ENCODE measurements at places on chromosomes 3 and 15.
A peak's percentile ranks its signal among the peaks of the same experiment; 100 is the strongest.

DNA sequence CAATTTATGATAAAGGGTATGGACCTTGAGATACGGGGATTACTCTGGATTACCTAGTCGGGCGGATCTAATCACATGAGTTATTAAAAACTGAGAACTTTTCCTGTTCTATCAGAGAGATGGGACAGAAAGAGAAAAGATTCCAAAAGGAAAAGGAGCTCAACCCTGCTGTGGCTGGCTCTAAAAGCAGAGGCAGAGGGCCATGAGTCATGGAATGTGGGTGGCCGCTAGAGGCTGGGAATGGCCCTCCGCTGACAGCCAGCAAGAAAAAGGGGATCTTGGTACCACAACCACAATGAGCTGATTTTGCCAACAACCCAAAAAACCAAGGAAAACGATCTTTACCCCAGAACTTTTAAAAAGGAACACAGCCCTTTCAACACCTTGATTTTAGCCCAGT is 210.0 kb downstream of the MAGI1 start:
- no peak for DNase-seq

DNA sequence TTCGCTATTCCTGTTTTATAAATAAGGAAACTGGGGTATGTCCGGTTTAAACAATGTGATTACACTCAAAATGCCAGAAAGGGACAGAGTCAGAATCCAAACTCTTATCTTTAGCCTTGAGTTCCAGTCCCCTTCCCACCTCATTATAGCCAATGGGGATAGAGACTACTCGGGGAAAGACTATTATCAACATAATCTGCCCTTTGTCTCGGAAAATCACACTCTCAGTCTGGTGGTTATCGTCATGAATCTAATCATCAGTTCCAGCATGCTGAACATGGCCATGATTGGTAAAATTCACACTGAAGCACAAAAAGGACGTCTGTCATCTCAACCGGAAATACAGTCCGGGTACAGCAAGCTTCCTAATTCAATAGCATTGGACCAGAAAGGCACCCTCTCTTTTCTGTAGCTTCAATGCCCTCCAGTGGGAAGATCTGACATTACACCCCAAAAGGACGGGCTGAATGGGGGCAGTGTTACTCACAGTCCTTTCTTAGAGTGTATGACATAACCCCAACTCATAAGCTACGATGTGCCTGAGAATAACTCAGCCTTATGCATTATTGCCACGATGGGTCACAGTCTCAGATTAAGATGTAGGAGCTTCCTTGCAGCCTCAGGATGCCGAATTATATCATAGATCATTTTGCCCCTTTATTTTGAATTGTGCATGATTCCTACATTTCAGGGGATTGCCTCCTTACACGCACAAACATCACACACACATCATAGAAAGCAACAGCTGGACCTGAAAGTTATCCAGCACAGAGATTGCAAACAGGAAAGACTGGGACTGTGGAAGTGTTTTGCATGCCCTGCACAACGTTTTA is 390.4 kb upstream of the LMCD1 start:
- peak; percentile 47 for DNase-seq

DNA sequence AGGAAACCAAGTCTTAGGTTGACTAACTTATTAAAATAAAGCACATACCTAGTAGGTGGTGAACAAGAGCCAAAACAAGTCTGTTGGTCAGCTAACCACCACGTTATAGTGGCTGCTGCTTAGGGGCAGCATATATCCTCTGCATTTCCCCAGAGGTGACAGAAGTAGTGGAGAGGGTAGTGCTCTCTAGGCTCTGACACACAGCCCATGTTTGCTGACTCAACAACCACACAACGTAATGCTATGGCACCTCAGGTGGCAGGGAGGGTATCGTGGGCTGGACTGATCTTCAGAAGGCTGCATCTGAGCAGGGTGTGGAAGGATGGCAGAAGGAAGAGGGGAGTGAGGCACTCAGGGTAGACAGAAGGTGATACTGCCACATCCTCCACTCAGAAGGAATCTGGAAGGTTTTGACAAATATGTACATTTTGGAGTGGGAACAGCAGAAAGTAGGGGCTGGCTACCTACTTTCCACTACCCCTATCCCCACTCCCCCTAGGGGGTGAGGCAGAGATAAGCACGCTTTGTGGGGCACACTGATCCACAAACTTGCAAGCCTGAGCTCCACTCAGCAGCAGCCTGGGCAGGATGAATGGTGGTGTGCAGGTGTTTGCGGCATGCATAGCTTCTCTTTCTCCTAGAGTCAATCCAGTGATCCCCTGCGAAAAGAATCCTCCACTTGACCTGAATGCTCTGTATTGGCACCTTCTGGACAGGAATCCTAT is 178.1 kb downstream of the RORA start:
- DNase-seq, result no peak

GRCh38 chr3:43627360-43627759 is 5.5 kb upstream of the ANO10 start:
- DNase-seq, result no peak

GRCh38 chr3:149541091-149541491 is 66.6 kb downstream of the TM4SF4 start:
- DNase-seq, result no peak

- DNase-seq, result no peak
Observed at GRCh38 chr3:32340611-32341365, 50.9 kb upstream of the CMTM7 start.

GRCh38 chr3:8458711-8459110 is 42.9 kb upstream of the LMCD1 start:
- DNase-seq, result no peak

- no peak for DNase-seq
Observed at GRCh38 chr3:107710851-107711250, 188.1 kb downstream of the BBX start.

- no peak for DNase-seq
Observed at GRCh38 chr3:27719314-27720003, 2.7 kb downstream of the EOMES start.

DNA sequence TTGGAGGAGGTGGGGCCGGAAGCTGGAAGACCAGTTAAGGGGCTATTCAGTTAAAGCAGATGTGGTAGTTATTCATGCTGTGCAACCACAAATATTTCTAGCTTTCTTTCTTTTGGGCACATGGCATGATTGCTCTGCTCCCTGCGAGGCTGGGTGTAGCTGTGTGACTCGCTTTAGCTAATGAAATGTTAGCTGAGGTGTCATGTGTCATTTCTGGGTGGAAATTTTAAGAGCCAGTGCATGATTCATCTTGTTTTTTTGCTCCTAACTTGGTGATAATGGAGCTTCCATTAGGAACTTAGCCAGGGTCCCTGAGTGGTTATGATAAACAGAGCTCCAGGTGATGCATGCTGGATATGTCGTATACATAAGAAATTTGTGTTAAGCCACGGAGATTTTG is 300.6 kb downstream of the SATB1 start:
- DNase-seq, result no peak

DNA sequence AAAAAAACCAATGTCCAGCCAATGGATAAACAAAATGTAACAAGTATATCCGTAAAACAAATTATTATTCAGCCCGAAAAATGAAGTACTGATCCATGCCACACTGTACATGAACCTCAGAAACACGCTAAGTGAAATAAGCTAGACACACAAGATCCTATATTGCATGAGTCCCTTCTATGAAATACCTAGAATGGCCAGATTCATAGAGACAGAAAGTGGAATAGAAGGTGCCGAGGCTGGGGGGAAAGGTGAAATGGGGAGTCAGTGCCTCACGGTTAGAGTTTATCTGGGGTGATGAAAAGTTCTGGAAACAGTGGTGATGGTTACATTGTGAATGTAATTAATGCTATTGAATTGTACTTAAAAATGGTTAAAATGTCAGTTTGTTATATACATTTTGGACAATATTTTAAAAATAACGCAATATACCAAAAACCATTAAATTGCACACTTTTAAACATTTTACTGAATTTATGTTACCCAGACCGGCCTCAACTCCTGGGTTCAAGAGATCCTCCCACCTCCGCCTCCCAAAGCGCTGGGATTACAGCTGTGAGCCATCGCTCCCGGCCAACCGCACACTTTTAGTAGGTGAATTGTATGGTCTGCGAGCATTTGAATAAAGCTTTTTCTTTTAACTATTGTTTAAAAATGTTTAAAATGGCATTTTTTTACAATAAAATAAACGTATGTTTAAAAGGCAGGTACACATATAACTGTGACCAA is 2.1 kb downstream of the RNF168 start:
- DNase-seq, result no peak

DNA sequence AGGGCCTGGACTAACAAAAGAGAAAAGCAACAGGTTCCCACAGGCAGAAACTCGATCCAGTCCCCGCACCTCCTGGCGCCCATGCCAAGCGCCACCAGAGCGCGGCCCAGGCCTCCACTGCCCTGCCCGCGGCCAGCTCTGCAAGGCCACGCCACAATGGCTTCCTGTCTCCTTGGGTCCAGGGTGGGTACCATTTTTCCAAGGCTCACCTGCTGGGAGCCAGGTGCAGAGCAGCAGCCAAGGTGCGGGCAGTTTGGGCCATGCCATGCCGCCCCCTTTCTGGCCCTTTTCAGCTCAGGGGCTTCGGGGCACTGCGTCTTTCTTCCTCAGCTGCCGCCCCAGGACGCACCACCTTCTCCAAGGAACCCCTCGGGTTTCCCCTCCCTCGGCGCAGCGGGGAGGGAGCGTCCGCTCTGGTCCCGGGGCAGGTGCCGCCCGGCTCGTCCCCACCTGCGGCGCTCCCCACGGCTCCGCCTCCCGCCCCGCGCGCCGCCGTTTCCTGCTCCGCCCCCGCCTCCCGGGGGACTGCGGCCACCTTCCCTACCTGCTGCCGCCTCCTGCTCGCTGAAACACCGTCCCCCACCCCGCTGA is at the start of gene ILDR1:
ILDR1 (minus strand) TSS at position 437 of the 591 bp plus-strand sequence; CDS start at position 267, 170 bp downstream.
- DNase-seq, result no peak

- DNase-seq, result no peak
Observed at GRCh38 chr3:74897006-74897405, 282.5 kb upstream of the CNTN3 start.

DNA sequence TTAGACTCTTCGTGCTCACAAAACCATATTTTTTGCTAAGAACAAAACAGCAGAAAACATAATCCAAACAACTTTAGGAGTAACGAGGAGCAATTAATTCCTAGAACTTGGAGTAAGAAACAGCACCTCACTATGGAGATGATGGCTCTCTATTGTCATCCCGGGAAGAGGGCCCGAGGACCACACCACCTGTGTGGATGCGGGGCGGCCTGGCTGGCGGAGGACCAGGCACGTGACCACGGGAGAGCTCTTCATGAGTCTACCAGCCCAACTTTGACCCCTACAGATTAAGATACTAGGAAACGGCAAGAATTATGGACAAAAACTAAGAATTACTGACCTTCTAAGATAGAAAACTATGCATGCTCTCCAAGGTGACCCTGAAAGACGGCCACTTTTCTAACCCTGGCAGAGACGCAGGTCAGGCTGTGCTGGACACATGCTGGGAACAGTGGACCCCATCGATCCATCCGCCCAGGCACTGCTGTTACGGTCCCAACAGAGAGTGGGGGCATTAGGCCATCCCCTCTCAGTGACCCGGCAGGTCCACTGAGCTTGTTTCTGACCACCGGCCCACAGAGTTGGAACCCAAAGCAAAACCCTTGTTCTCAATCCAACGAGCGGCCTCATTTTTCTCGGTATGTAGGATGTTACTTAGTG is 13.1 kb upstream of the OCA2 start:
- DNase-seq, result no peak

DNA sequence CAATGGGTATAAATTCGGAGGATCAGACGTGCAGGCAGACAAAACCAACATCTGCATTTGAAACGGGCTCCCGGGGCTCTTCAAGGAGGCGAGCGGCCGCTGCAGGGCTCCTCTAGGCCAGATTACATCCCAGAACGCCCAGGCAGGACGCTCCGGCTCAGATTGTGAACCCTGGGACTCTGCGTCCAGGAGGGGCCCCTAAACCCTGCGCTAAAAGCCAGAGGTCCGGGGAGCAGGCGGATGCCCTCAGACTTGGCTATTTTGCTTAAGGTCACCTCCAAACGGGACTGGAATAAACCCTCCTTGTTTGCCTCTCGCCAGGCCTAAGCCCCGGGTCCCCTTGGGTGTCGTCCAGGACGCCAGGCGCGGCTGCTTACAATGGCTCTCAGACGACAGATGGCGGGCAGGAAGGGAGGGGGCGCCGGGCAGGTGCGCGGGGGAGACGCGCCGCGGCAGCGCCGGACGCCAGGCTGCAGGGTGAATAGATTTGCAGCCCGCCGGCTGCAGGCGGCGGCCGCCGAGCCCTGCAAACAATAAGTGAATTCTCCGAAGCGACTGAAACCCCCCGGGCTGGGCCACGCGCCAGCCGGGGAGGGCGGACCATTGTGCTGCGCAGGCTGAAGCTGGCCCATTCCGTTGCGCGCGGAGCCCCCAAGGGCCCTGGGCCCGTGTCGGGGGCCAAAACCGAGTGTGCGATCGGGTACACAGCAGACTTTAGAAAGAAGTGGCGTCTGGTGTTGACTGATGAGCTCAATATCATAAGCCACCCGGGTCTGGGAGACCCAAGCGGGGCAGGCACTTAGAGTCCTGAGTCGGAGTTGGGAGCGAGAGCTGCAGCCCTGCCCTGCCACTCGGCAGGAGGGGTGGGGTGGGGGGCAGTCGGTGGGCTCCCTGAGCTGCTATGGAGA is 32.3 kb upstream of the AMOTL2 start:
- no peak for DNase-seq

DNA sequence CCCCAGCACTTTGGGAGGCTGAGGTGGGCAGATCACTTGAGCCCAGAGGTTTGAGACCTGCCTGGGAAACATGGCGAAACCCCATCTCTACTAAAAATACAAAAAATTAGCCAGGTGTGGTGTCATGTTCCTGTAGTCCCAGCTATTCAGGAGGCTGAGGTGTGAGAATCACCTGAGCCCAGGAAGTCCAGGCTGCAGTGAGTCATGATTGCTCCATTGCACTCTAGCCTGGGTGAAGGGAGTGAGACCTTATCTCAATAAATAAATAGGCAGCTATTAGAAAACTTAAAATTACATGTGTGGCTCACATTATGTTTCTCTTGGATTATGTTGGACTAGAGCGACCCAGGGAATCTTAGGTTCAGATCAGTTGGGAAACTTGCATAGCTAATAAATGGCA is 69.7 kb downstream of the RPLP1 start:
- no peak for DNase-seq

DNA sequence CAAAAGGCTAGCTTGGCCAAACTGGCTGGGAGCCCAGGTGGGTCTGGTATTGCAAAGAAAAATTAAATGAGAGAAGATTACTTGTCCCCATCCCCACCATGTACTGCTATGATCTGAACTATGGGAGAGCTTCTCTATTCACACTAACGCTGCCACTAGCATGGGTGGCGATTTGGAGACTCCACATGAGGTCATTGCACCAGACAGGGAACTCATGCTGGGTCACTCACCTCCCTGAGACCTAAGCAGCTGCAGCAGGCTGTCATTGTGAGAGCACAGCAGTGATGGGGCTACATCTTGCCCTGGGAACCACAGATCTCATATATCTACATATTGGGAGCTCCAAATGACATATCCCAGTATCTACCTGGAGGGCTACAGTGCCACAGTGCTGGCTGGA is 36.3 kb upstream of the NECTIN3 start:
- no peak for DNase-seq

GRCh38 chr3:32620611-32621310 is 50.1 kb upstream of the DYNC1LI1 start:
- DNase-seq, result no peak

DNA sequence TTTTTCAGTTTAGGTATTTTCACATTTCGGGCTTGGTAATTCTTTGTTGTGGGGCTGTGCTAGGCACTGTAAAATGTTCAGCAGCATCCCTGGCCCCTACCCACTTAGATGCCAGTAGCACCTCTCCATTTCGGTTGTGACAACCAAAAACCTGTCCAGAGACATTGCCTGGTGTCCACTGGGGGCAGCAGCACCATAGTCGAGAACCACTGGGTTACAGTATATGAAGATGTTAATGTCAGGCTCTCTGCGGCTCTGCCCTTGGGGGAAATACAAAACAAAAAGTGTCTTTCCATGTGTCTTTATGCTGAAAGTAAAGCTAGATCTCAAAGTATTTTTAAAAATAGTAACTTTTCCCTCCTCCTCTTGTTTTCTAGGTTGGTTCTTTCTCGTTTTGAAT is 177.2 kb downstream of the ITPR1 start:
- no peak for DNase-seq

All from stimulated activated CD4-positive, alpha-beta T cell treated with anti-CD3 and anti-CD28 coated beads, Interleukin-1b, Interleukin-23, amount 100 ng/mL, for 4 hours (primary cell).